ENCODE measurements at places on chromosomes 4 and X. TPM values are rescaled to one million over a fixed set of nuclear protein-coding genes. Genes with fewer than 3 reads are reported as not detected.

DNA sequence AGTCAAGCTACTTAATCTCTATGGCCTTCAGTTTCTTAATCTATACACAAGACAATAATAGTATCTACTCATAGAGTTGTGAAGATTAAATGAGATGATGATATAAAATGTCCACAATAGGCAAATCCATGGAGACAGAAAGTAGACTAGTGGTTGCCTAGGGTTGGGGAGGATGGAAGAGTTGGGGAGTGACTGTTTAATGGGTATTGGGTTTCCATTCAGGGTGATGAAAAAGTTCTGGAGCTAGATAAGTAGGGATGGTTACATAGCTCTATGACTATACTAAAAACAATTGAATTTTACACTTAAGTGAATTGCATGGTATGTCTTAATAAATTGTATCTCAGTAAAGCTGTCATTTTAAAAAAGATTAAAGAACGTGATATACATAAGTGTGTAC, 35.7 kb downstream of the BCORL1 start:
- no peak for DNase-seq

GRCh38 chr4:44760142-44760898, 34.0 kb upstream of the GNPDA2 start:
- DNase-seq = no peak

DNA sequence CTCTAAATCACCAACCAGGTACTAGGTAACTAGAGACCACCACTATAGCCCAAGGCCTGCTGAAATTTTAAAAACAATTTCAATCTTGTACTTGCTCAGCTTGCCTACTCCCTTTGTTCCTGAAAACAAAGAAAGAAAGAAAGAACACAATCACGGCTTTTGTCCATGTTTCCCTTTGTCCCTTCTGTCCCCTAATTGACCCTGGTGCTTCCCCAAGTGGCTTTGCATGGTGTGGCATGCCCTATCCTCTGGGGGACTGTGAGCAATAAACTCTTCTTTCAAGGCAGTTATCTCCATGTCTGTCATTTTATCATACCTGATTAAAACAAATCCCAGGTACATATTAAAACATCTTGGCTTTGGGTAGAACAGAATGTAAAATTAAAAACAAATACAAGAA, 94.8 kb downstream of the ARSJ start:
- no peak for DNase-seq

GRCh38 chr4:4985844-4986243, 33.4 kb downstream of the CYTL1 start:
- DNase-seq = no peak

GRCh38 chr4:139017861-139018260, 2.3 kb downstream of the NOCT start:
- DNase-seq = no peak

DNA sequence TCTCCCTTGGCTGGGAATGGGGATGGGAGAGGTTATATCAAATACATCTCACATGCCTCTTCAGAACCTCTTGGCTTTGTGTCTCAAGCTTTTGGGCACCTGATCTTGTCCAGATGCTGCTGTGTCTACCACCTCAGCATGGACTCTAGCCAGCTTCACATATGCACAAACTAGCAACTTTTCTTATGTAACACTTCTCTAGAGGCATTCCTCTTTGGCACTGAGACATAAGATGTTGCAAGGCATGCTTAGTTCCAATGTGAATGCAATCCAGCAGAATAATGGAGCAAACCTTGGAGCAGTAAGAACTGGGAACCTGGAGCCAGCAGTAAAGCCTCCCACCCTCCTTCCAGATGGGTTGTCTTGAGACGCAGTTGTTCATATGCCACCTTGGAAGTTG, 113.4 kb upstream of the TMEM47 start:
- no peak for DNase-seq

DNA sequence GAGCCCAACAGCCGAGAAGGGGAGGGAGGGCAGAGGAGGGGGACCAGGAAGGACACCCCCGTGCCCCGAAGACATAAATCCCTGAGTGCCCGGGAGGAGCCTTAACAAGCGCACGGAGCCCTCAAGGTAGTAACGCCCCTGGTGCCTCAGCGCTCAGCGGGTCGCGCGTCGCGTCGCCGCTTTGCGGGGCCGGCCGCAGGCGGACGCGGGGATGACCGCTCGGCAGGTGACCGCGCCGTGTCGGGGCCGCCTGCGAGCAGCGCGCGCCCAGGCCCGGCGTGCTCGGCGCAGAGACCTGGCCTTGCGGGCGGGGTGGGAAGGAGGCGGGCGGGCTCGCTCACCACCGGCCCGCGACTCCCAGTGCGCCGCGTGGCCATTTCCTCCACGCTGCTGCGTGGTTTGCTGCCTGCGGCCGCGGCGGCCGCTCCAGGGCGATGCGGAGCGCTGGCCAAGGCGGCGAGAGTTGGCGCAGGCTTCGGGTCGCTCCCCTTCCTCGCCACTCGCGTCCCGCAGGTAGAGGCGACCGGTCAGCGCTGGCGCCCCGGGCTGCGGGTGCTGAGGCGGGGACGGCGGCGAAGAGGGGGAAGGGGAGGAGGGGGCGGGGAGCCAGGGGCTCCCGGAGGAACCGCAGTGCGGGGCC, 632 bp downstream of the CCSER1 start:
- DNase-seq = no peak

DNA sequence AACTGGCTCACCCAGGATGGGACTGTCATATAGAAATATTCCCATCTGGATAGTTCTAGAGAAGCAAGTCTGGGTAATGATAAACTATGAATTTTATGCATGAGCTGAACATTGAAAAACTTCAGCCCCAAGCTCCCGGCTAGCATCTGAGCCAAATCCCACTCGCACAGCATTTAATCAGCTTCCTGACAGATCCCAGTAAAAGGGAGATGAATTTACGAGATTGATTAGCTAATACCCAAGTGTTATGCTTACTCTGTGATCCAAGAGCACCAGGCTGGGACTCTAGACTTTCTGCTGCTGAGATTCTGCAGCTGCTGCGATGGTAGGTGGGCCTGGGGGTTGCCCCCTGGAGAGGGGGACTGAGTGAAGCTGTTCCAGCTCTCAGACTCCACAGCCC, 28.0 kb downstream of the FRMPD3 start:
- DNase-seq = no peak

DNA sequence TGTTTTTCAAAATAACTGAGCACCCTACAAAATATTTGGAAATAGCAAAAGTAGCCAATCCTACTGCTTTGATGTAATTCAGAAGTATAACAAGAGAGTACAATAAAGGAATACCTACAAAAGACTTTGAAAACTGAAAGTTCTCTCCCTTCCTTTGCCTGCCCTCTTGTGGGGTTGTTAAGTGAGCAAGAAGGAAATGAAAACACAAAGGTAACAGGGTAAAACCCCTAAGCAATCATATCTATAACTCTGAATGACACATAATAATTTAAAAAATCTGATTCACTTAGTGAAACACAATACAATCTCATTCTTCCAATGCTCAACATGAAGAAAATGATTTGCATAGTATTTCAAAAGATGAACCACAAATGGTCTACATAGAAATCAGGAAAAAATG, 98.2 kb downstream of the FRYL start:
- no peak for DNase-seq

DNA sequence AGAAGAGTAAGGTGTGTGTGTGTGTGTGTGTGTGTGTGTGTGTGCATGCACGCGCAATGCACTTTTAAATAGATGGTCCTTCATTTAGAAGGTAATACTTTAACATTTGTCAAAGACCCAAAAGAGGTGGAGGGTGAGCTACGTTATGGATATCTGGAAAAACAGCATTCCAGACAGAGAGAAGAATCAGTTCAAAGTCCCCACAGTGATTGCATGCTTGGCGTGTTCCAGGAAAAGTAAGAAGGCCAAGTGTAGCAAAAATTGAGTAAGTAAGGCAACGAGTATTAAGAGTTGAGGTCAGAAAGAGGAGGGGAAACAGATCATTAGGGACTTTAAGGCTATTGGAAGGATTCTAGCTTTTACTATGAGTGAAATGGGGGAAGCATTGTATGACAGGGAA, 21.9 kb upstream of the GABRE start:
- DNase-seq = no peak

GRCh38 chr4:88818631-88819470, 121.2 kb upstream of the NAP1L5 start:
- no peak for DNase-seq

DNA sequence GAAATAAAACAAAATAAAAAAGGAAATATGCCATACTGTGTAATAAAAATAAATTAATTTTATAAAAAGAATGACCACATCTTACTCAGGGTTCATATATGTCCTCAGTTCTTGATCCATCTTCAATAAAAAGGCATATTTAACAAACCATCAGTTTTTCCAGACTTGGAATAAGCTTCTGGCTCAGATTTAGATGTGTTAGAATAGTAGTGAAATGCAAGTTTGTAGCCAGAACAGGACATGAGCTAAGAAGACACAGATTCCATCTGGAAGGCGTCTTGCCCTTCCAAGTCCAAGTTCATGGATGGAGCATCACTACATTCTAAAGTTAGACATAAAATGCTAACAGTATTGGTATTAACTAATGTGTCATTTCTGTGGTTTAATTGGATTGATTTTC, 10.3 kb upstream of the LSM6 start:
- no peak for DNase-seq

DNA sequence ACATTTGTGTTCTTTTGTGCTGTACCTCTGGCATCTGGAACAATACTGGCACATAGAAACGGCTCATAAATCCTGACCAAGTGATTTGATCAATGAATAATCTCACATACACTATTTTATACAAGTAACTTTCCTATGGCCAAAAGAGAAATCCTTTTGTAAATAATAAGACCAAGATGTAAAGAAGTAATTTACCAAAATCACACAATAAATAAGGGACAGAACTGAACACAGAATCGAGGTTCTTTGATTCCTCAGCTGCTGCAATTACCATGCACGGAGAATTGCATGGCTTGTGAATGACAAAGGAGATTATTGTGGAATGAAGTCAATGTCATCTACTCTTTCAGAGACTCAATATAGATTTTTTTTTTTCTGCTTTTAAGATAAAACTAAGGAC, 576.8 kb upstream of the SMIM31 start:
- no peak for DNase-seq

DNA sequence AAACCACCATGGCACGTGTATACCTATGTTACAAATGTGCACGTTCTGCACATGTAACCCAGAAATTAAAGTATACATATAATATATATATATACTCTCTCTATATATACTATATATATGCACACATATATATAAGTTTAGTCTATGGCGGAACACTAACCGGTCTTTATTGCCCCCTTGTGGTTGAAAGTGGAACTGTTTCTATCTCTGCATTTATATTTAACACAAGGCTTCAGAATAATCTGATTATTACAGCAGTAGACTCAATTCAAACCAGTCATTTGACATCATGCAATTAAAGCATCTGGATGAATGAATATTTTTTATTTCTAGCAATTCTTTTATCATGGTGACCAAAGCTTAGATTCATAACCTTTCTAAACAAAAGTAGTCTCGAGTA, 14.6 kb downstream of the RAB9B start:
- no peak for DNase-seq

DNA sequence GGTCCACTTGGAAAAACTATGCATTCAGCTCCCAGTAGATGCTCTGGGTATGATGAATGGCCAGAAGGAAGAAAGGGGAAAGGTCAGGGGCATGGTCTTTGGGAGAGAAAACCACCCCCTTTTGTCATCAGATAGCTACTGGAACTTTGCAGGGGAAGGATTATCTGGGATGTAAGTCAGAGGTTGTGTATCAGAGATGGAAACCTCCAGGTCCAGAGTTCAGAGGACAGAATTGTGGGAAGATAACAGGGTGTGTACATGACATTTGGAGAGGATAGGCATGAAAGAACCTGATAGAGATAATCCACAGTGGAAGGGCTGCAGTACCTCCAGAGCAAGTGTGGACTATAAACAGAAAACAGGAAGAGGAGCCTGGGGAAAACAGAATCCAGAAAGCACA, 262.7 kb downstream of the SPRY1 start:
- DNase-seq = no peak

S100P gene
- 6.3 TPM for total RNA-seq

CPXCR1 gene
- total RNA-seq = not detected

MAP7D3 gene
- 17.2 TPM for total RNA-seq

SORCS2 gene
- 52.5 TPM for total RNA-seq

NSG1 gene
- 12.2 TPM for total RNA-seq

Measured in sciatic nerve (tissue), 2 donors.